ENCODE measurements at places on chromosomes 7 and 10. TPM values are rescaled to one million over a fixed set of nuclear protein-coding genes. Genes with fewer than 3 reads are reported as not detected.

Gene MRLN
- not detected for total RNA-seq

Gene ASZ1
- not detected for total RNA-seq

GRCh38 chr10:43852149-43852548 is 203.5 kb upstream of the ZNF32 start:
- DNase-seq: peak; percentile 50

DNA sequence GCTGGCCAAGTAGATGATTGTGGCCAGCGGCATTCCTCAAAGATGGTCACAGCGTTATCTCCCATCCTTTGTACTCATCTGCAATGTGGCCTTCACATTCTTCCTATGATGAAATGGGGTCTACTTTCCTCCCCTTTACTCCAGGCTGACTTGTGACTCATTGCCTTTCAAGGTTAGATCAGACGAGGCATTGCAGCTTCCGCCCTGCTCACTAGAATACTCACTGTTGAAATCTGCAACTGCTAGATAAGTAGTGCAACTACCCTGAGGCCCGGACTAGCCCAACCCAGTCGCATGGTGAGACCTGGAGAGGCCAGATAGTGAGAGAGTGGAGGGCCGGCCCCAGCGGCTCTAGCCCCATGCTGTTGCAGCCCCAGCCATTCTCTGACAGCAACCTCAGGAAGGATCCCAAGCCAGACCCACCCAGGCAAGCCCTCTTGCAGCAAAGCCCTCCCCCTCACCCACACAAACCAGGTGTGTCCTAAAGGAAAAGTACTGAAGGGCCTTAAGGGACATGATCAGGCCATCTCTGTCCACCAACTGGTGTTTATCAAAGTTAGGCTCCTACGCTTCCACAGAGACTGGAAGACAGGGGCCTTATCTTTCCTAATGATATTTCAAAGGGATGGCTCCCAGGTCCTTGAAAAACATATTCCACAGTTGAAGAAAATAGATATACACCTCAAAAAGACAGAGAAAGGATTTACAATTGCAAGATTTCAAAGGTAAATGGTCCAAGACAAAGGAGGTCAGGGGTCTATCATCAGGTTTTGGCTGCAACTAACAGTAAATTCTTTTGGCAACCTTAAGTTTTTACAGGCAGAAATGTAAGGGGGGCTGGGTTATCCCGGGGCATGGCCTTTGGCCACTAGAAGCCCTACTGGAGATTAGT is 107.2 kb upstream of the TRIM24 start:
- DNase-seq: no peak

DNA sequence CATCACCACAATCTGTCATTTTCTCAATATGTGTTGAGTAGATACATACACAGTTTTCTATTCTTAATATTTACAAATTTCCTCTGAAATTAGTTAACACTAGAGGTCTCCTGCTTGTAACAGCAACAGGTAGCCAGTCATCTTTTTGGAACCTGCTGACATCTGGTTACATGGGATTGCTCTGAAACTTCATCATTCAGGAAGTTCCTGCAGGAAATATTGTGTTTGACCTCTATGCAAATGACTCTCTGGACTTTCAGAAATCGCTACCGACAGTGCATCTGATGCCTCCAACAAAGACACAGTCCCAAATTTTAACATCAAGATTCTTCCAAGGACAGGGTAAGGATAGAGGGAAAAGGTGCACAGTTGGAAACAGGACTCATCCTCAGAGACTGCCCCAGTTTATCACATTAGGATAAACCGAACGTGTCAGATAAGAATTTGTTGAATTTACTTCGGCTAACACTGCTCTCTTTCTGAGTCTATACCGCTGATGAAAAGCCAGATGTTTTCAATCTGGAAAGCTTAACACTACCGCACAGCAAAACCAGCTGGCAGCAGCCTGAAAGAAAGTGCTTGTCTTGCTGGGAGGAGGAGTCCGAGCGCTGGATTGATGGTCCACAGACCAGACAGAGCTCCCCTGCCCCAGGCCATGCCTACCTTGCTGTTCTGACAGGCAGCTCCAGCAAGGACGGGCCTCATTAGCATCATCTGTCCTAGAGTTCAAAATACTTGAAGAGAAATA is 633.4 kb downstream of the PARD3 start:
- no peak for DNase-seq

GRCh38 chr10:103451091-103451813 is 918 bp downstream of the CALHM2 start:
- peak; percentile 81 for DNase-seq

GRCh38 chr7:96694082-96694481 is 15.6 kb downstream of the SEM1 start:
- no peak for DNase-seq

- no peak for DNase-seq
Measured at GRCh38 chr10:51321300-51321699, 247.0 kb downstream of the PRKG1 start.

- no peak for DNase-seq
Measured at GRCh38 chr7:155644971-155645509, 579 bp downstream of the RBM33 start.

DNA sequence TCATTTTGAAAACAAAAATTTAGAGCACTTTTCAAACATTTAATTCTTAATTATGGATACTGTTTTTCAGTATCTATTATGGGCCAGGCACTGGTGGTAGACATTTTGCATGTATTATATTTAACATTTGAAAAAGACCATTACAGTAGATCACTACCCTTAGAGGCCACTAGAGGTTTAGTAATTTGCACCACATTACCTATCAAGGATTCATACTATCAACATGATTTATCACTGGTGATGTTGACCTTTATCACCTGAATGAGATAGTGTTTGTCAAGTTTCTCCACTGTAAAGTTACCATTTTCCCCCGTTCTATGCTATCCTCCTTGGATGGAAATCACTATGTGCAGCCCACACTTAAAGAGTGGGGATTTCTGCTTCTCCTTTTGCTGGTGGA is 4.4 kb upstream of the SNX13 start:
- DNase-seq: no peak

DNA sequence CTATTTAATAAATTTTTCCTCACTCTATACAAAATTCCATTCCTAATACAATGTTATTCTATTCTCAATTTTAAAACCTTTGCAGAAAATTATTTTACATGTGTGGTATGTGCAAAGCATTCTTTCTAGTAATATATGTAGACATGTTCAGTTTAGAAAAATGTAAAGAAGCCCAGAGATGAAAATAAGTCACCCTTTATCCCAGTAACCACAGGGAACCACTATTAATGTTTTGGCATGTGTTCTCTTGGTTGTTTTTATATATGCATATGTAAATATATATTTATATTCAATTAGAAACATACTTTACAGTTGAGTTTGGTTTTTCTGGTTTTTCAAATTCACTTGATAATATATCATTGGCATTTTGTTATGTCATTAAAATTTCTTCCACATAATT is 14.8 kb upstream of the GLCCI1 start:
- no peak for DNase-seq

DNA sequence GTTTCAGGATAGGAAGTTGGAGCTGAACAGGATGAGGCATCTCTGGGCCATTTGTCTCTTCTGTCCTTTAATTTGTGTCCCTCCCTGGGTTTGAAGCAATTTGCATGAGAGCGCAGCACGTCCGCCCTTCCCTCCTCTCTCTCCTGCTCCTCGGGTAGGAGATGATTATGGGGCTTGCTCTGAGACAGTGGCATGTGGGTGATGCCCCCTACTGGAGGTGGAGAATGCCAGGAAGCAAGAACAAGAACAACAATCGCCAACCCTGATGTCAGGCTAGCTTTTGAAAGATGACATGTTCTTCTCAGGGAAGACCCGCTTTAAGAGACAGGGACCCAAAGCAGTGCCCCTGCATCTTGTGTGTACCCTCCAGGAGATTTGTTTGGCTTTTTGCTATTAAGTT is 63.9 kb upstream of the LOXL4 start:
- no peak for DNase-seq

DNA sequence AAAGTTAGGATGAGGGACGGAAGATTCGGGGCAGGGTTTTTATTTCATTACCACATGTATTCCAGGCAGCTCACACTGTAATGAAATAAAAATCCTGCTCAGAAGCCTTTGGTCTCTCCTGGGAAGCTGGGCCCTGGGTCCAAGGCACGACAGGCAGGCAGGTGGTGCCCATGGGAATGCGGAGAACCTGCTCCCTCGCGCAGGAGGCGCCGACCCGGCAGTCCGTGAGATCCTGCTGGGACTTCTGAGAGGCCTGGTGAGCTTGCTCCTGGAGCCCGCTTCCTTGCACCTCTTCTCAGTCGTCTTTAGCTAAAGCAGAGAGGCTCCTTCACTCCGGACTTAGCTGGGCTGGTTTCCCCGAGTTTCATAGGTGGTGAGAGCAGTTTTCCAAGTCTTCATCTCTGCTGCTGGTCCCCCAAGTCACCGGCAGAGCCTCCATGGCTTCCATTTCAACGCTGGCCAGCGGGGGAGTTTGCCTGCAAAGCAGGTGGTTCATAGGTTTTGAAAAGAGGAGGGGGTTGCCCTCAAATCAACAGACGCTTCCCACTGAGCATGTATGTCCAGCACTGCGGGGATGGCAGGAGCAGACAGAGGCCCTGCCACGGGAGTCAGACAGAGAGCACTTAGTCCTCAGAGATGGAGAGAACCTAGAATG is 24.5 kb downstream of the IL15RA start:
- DNase-seq: no peak
